ENCODE measurements at places on chromosomes 4 and X. TPM values are rescaled to one million over a fixed set of nuclear protein-coding genes. Genes with fewer than 3 reads are reported as not detected.

DNA sequence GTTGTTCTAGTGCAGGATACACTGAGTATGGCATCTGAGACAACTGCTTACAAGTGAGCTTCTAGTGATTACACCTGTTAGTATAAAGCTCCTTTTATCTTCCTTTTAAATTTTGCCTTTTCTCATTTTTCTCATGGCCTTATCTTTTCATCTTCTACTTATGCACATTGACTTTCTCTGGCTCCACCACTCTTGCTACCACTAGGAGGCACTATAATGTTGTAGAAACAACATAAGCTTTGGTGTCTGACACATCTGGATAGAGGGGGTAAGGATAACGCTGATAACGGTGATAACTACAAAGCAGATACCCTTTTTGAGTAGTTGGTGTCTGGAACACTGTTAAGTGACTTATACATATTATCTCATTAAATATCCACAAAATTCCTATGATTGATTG is 187.4 kb upstream of the TEX13C start:
- DNase-seq = no peak

DNA sequence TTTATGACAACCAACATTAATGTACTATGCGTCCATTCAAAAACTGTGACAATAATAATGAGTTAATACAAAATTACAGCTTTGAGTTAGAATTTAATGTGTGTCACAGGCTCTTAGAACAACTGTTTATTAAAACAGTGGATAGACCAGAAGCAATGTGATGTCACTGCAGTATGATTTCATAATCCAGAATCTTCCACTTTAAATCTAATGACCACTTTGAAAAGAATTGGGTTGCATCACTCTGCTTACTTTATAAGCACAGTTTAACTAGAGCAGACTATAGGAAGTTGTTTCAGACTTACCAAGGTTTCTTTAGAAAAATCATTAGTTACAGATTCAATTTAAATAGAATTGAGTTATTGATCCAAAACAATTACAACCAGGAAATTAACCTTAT is 758.5 kb downstream of the KCTD8 start:
- no peak for DNase-seq

GRCh38 chr4:19969492-19969891 is 282.2 kb upstream of the SLIT2 start:
- DNase-seq = no peak

SYAP1 gene
- 17.6 TPM for total RNA-seq

- no peak for DNase-seq
These were observed 2062.4 kb downstream of the ARAP2 start for GRCh38 chr4:34181891-34182290.

GRCh38 chr4:91470671-91471070 is 833.1 kb upstream of the GRID2 start:
- DNase-seq = no peak

- no peak for DNase-seq
These were observed 70.2 kb upstream of the BCOR start for GRCh38 chrX:40167850-40168479.

DNA sequence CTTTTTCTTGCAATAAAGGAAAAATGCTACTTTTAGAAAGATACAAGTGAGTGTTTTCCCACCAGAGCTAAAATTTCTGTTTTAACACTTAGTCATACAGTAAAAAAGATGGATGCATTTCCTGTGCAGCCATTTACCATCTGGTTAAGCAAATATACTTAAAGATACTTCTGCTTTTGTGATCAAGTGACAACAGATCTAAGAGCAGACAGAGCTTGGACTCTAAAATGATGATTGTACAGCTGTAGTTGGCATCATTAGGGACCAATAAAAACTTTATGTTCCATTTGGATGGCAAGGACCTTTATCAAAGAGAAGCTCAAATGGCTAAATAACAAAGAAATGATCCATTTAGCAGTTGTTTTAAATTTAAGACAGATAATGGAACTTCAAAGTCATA is 270.8 kb downstream of the FSTL5 start:
- no peak for DNase-seq

- DNase-seq = no peak
These were observed 253.5 kb downstream of the ARHGAP24 start for GRCh38 chr4:85728464-85728863.

STBD1 gene
- total RNA-seq = not detected

ATP1B4 gene
- not detected for total RNA-seq

SOX3 gene
- total RNA-seq = not detected

- DNase-seq = no peak
These were observed 306.1 kb upstream of the FAM241A start for GRCh38 chr4:111839141-111839540.

- DNase-seq = no peak
These were observed 45.5 kb upstream of the XIAP start for GRCh38 chrX:123814343-123814742.

BMPR1B gene
- not detected for total RNA-seq

DNA sequence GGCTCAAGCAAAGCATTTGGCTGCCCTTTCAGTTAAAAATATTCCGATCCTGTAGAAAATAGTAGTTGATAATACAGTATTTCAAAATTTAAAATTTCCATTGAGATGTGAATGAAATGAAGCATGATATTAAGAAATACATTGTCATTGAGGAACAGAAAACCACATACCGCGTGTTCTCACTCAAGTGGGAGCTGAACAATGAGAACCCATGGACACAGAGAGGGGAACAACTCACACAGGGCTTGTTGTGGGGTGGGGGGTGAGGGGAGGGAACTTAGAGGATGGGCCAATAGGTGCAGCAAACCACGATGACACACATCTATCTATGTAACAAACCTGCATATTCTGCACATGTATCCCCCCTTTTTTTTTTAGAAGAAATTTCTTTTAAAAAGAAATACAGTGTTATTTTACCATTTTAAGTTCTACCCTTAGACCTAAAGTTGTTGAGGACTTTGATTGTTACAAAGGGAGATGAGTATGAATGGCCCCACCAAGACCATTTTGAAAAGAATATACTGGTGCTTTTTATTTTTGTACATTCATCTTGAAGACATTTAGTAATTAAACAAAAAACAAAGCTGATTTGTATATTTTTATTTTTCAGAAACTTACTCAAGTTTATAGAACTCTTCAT is 52.0 kb upstream of the IL13RA1 start:
- DNase-seq = no peak

SERPINA7 gene
- not detected for total RNA-seq

COX7B2 gene
- not detected for total RNA-seq

- peak; percentile 17 for DNase-seq
These were observed 130.2 kb downstream of the AMELX start for GRCh38 chrX:11423362-11423818.

MAGEE2 gene
- not detected for total RNA-seq

DNA sequence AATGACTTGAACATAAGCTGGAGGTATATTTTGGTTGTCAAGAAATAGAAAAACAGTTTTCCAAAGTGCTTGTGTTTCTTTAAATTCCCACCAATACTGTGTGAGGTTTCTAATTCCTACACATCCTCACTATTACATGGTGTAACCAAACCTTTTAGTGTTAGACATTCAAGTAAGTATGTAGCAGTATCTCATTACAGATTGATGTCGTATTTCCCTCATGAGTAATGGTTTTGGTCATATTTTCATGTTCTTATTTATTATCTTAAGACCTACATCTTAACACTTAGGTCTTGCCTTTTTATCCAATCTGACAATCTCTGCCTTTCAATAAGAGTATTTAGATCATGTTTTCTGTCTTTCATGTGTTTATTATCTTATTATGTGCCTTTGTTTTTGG is 253.7 kb upstream of the ANXA10 start:
- DNase-seq = no peak

P2RY4 gene
- total RNA-seq = 0.13 TPM

DNA sequence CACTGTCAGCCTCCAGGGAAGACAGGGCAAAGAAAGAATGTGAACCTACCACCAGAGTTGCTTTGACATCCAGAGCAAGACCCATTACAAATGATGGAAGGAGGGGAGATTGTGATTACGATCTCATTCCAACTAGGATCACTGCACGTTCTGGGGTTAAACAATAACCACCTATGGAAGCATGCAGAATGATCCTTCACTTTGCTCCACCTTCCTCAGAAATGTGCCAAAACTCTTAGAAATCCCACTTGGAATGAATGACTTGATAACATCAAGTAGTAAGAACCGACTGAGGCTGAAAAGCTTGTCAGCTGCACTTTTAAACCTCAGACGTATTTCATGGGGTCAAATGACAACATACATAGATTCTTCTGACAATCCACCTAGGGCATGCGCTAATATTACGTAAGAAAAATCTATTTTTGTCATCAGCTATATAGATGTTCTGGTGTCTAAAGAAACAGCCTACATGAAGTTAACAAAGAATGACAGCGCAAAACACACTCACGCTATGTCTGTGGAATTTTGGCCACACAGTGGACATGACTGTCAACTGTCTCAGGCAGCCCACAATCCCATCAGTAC is 3.5 kb upstream of the STS start:
- no peak for DNase-seq

CXorf38 gene
- 17.6 TPM for total RNA-seq

GRCh38 chrX:45774961-45775360 is 574.3 kb upstream of the DIPK2B start:
- DNase-seq = no peak

GABRG1 gene
- not detected for total RNA-seq

- peak; percentile 1 for DNase-seq
These were observed 160.4 kb upstream of the GPR101 start for GRCh38 chrX:137194164-137194563.

- no peak for DNase-seq
These were observed 51.7 kb downstream of the RAB28 start for GRCh38 chr4:13432453-13432852.

FRG2 gene
- total RNA-seq = not detected

DNA sequence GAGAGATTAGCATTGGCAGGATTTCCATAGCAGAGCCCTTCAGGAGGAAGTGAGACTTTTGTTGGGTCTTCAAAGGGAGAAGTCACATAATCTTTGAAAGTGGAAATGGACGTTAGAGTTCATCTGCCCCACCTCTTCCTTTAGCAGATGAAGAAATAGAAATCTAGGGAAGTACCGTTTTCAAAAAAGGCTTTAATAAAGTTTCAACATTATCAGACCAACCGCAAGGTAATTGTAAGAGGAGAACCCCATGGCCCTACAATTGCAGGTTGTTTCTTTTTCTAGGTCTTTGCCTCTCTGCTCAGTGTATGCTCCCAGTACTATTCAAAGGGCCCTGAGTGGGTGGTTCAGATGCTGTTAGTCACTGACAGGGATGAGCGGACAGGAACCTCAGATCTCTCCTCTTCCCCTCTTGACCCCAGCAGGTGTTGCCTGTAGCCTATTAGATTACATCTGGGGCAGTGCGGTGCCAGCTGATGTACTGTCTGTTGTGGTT is 48.6 kb upstream of the AP1S2 start:
- DNase-seq = peak; percentile 84

DNA sequence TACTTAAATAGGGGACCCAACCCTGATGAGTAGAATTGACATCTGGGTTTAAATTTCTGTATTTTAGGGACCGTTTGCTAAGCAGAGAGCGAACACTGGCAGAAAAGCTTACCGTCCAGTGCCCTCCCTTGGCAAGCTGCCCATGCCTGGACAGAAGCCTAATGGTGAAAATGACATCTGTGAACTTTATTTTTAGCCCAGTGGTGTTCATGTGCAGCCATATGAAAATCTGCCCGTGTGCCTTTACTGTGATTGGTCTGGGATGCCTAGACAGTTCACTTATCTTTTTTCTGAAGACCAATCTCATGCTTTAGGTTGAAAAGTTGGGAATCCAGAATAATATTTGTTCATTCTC is 1.1 kb downstream of the STBD1 start:
- no peak for DNase-seq

NUDT10 gene
- total RNA-seq = not detected

GRCh38 chr4:112817933-112818593 is 181.1 kb downstream of the LARP7 start:
- peak; percentile 55 for DNase-seq

DNA sequence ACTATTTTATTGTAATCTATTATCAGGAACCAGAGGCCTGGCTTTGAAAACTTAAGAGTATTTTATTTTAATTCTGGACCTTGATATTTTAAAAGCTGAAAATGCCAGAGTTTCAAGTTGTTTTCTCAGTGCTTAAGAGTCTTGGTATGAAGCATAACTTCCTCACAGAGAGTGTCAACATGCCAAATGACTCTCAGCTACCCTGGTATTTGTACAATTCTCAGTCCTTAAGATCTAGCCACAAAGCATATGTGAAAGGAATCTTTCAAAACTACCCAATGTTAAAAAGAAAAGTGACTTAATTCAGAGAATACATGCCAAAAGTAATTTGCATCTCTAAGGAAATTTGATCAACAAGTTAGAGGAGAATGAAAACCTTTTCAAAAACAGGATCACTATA is 171.9 kb downstream of the DKK2 start:
- no peak for DNase-seq

Data from GM12878 (cell line).